ENCODE measurements at places on chromosomes 3 and 15.

DNA sequence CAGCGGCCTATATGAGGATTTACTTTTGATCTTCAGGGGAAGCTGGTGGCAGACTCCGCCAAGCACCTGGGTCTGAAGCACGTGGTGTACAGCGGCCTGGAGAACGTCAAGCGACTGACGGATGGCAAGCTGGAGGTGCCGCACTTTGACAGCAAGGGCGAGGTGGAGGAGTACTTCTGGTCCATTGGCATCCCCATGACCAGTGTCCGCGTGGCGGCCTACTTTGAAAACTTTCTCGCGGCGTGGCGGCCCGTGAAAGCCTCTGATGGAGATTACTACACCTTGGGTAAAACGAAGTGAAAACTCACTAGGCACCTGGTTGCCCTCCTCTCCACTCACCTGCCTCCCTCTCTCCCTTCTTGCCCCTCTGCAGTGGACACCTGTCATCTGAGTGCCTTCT, 33.8 kb upstream of the TRA2B start:
- no peak for DNase-seq

- no peak for DNase-seq
Measured at GRCh38 chr3:122942239-122942638, 85.3 kb downstream of the SEMA5B start.

- DNase-seq: no peak
Measured at GRCh38 chr3:11250902-11251806, 21.0 kb upstream of the ATG7 start.

GRCh38 chr3:124974691-124975090, 40.1 kb upstream of the MUC13 start:
- no peak for DNase-seq

- no peak for DNase-seq
Measured at GRCh38 chr3:156614642-156615511, 59.5 kb upstream of the TIPARP start.

- no peak for DNase-seq
Measured at GRCh38 chr3:183532620-183533411, 22.7 kb downstream of the KLHL6 start.

- DNase-seq: no peak
Measured at GRCh38 chr15:101570241-101570640, 80.7 kb upstream of the PCSK6 start.

Measured in C1 segment of cervical spinal cord (tissue), 14 donors.